ENCODE measurements at places on chromosomes 2 and 18.

- no peak for DNase-seq
These were observed 16.9 kb upstream of the MREG start for GRCh38 chr2:216030216-216030615.

DNA sequence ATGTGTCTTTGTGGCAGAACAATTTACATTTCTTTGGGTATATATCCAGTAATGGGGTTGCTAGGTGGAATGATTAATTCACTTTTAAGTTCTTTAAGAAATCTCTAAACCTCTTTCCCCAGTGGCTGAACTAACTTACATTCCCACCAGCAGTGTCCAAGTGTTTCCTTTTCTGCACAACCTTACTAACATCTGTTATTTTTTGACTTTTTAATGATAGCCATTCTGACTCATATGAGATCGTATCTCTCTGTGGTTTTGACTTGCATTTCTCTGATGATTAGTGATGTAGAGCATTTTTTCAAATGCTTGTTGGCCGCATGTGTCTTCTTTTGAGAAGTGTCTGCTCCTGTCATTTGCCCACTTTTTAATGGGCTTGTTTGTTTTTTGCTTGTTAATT lies 43.1 kb upstream of the PTH2R start:
- DNase-seq: no peak

DNA sequence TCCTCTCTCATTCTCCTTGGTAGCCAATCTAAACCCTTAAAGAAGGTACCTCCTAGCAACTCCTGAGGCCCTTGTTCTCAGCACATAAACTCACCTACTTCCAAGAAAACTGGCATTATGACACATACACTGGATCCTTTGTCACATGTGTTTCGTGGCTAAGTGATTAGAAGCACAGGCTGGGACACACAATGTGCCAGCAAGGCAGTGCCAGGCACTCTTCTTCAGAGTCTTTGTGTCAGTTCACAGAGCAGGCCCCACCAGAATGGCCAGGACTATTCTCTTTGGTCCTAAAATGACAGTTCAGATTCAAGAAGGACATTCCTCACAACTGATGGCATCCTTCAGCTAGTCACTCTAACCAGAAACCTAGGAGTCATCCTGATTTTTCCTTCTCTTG lies 40.3 kb downstream of the SMC6 start:
- DNase-seq: no peak

DNA sequence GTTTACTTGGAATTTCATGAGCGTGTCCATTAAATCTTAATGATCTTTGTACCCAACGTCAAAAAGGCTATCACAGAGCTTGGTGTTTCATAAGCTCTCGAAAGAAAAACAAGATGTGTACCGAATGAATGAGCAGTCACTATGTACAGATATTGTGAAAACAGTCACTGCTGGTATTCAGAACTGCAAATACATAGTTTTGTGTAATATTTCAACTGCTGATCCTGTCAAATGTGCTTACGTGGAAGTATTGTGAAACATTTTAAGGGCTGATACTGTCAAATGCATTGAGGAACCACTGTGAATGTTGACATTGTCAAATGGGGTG lies 184.2 kb upstream of the KLHL29 start:
- no peak for DNase-seq

DNA sequence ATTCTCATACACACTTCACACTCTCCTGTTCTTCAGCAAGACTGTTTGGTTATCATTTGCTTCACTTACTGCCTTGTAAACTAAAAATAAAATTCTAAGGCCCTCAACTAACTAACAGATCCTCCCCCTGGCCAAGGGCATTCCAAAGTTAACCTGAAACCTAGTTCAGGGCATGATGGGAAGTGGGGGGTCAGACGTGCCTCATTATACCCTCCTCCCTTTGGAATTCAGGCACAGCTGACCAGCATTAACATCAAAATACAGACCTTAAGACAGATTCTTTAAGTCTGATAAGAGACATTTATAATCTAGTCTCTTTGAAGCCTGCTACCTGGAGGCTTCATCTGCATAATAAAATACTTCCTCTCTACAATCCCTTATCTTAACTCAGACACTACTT lies 221.0 kb downstream of the NOL4 start:
- DNase-seq: no peak

DNA sequence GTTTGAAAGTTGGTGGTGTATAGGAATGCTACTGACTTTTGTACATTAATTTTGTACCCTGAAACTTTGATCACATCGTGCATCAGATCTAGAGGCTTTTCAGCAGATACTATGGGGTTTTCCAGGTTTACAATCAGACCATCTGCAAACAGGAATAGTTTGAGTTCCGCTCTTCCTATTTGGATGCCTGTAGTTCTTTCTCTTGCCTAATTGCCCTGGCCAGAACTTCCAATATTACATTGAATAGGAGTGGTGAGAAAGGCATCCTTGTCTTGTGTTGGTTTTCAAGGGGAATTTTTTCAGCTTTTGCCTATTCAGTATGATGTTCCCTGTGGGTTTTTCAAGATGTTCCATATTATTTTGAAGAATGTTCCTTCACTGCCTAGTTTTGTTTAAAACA lies 633.5 kb downstream of the KCNJ3 start:
- no peak for DNase-seq

GRCh38 chr2:177535958-177536504 lies 143.5 kb downstream of the AGPS start:
- no peak for DNase-seq

DNA sequence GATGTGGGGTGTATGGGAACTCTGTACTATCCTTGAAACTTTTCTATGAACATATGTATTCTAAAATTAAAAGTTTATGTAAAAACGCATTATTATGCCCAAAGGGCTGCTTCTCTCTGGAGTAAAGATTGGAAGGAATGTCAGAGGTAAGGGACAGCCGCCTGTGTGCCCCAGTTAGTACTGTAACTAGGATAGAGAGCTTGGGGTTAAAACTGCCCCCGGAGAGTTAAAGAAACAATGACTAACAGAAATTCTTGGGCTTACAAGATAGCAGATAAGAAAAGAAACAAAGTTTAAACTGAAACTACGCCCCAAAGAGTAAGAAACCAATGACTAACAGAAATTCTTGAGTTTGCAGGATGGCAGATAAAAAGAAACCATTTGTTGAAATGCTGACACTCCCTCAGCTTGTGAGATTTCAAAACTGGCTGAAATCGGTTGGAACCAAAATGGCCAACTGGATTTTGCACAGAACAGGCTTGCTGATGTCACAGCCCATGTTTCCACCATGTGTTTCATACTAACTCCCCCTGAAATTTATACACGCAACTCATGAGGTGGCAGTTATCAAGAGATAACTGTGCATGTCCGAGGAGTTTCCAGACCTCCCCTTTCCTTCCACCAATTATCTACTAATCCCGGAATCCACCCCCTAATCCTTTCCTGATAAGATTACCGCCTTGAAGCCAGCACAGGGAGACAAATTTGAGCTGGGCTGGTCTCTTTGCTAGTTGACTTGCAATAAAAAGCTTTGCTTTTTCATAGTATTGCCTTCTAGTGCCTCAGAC lies 8.7 kb upstream of the TXNDC2 start:
- peak; percentile 57 for DNase-seq

DNA sequence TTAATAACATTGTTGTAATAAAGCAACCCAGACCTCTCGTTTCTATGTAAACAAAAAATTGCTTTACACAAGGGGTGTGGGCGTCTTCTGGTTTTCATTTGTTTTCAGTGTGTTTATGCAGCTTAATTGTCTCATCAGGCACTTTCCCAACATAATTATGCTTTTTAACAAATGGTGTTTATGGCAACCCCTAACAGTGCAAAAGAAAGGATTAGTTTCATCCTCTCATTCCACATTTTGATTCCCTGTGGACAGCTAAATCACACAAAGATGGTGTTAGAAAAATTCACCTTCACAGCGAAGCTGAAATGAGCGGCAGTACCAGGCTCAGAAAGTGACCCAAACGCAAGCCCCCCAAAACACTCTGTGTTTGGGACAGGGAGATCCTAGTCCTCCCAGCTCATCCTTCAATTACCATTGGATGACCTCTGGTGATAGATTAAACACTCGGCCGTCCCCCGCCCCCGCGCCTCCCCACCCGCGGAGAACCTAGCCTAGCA lies 724 bp downstream of the FTCDNL1 start:
- no peak for DNase-seq

DNA sequence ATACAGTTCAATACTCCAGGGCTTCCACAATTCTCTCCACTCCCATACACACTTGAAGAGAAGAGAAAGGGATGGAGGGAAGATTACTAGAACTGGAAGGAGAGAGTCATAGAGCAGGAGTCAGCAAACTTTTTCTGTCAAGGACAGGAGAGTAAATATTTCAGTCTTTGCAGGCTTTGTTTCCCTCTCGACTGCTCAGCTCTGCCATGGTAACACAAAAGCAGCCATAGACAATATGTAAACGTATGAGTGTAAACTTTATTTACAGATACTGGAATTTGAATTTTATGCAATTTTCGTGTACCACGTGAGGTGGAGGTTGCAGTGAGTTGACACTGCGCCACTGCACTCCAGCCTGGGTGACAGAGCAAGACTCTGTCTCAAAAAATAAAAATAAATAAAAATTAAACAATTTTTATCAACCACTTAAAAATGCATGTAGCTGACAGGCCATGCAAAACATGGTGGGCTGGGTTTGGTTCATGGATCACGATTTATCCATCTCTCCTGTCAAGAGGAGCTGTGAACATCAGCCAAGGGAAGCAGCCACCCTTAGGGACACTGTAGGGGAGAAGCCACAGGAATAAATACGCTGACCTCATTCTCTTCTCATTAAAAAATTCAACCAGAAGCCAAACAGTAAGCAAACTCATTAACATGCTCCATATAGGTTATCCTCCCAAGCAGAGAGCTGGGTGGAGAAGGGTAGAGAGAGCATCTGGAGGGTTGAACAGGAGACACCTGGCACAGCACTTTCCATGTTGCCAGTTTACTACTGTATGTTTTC lies 266.4 kb upstream of the FN1 start:
- DNase-seq: no peak

DNA sequence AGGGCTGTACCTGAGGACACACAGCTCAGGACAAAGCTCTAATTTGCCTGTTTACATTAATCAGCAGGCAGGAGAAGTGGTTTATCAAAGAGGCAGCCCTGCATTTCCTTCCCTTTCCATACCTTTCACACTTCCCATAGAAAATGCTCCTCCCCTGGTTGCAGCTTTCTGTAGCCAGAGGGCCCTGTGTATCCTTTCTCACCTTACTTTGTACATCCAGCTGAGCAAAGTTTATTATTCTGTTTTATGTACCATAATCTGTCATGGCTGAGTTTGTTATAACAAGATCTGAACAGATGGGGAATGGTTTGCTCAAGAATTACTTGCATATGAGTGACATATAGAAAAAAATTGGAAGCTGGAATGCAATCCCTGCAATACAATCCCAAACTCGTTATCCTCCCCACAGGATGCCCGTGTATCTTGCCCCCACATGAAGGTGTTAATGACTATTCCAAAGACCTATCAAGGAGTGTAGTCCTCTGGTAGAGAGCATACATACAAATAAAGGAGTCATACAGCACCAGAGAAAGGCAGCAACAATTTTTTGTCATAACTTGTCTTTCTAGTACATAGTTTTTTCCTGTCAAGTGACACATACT lies 1025.8 kb upstream of the KLHL29 start:
- no peak for DNase-seq

DNA sequence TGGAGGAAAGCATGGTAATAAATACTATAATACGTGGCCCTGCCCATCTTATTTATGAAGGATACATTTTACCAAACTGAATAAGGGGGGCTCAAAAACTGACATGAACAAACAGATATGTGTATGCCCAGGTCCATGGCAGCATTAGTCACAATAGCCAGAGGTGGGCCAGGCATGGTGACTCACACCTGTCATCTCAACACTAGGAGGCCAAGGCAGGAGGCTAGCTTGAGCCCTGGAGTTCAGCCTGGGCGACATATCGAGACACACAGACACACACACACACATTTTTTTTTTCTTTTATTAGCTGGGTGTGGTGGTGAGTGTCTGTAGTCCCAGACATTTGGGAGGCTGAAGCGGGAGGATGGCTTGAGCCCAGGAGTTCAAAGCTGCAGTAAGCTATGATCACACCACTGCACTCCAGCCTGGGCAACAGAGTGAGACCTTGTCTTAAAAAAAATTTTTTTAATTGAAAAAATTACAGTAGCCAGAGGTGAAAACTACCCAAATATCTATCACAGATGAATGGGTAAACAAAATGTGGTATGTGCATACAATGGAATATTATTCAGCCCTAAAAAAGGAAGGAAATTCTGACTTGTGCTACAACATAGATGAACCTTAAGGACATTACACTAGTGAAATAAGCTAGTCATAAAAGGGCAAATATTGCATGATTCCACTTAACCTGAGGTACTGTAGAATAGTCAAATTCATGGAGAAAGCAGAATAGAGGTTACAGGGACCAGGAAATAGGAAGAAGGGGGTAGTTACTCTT lies 8.0 kb downstream of the ATP8B1 start:
- DNase-seq: no peak

DNA sequence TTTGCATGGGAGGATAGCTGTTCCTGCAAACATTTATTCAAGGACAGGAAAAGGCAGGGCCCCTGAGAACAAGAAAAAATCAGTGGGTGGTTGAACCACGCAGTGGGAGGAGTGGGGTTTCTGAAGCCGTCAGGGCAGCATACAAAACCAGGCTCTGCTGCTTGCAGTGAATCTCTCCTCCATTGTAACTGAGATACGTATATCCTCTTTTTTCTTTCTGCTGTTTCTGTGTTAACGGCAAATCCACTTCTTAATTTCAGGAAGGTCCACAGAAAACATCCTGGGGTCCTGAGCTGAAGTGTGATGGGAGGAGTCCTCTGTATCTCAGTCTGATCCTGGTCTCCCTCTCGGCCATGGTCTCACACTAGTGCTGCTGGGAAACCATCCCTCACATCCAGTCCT lies 27.2 kb upstream of the KCNF1 start:
- no peak for DNase-seq

- DNase-seq: no peak
These were observed 96.6 kb upstream of the CTDP1 start for GRCh38 chr18:79582978-79583377.

DNA sequence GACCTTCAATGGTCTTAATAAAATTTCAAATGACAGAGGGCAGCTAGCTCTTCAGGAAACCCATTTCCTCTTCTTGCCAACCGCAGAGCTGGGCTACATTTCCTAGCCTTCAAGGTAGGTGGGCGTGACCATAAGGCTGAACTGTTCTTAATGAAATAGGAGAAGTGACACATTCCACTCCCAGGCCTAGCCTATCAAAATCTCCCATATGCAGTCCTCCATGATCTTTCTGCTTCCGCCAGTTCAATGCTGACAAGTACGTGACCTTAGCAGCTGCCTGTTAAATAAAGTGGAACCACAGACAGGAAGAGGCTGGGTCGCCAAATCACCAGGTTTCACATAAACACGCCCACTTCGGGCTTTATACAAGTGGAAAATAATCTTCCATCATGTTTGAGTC lies 13.2 kb downstream of the SERPINE2 start:
- no peak for DNase-seq

DNA sequence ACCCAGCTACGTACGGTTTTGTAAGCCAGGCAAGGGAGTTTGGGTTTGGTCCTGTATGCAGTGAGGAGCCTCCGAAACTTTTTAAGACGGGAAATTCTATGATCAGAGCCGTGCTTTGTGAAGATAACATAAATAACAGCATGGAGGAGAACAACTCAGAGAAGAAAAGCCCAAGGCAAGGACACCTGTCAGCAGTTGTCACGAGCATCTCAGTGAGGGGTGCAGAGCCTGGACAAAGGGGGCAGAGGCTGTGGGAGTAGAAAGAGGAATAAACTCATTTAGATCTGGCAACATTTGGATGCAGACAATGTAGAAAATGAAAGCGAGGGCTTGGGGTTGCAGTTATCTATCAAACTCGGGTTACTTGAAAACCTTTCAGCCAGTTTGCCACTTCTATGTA lies 64.5 kb downstream of the CAVIN2 start:
- no peak for DNase-seq

All from AG08396 (cell line).